Activated CD8-positive, alpha-beta memory T cell treated with anti-CD3 and anti-CD28 coated beads, Interleukin-2, amount 10 ng/mL, durations not matched to agents 7 days and 5 days (primary cell): ENCODE measurements at places on chromosomes 13 and 19.

DNA sequence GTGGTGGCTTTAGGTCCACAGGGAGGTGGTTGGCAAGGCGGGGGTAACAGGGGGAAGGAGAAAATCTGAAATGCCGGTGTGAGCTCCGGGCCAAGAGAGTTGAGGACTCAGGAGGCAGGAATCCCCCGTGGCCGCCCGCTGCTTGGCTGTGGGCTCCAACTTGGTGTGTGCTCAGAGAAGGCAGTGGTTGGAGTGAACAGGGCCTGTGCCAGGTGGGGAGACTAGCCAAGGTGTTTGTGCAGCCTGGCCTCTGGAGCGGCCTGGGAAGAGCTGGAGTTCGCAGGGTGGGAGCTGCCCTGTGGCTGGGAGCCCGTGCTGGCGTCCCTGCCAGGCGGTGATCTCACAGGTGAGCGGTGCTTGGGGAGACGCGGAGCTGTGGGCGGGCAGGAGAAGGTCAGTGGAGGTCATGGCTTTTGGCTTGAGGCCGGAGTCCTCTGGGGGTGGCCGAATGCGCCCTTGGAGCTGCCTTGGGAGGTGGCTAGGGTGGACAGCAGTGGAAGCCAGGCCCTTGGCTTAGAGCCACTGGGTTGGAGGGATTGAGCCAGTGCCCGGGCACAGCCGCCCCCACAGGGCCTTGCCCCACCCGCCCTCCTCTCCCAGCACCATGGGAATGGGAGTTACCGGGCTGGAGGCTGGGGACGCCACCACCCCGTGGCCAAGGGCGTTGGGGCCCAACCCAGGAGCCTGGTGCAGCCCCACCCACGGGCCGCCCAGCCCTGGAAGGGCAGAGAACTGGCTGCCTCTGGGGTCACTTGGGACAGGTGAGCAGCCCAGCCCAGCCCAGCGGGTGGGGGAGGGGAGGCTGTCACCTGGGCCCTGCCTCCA is 7.1 kb upstream of the CIRBP start:
- peaks cover 7% of the 10 kb centered on the region for H3K36me3 ChIP-seq
- no peaks in the 10 kb centered on the region for H3K27me3 ChIP-seq
- peak overlapping the region; percentile 96 for H3K4me3 ChIP-seq
- DNase-seq = no peak

- H3K27ac ChIP-seq = peak within 1 kb of the TSS; percentile 98
- DNase-seq = peak; percentile 98
- peaks cover 54% of the 10 kb centered on the region for H3K4me1 ChIP-seq
- peaks cover 31% of the 10 kb centered on the region for H3K36me3 ChIP-seq
- no peaks in the 10 kb centered on the region for H3K27me3 ChIP-seq
Measured at GRCh38 chr19:51372649-51373504, at the start of gene NKG7. Gene NKG7, minus strand, starts transcription at chr19:51372654. Its CDS starts 119 bp downstream, at chr19:51372535.

DNA sequence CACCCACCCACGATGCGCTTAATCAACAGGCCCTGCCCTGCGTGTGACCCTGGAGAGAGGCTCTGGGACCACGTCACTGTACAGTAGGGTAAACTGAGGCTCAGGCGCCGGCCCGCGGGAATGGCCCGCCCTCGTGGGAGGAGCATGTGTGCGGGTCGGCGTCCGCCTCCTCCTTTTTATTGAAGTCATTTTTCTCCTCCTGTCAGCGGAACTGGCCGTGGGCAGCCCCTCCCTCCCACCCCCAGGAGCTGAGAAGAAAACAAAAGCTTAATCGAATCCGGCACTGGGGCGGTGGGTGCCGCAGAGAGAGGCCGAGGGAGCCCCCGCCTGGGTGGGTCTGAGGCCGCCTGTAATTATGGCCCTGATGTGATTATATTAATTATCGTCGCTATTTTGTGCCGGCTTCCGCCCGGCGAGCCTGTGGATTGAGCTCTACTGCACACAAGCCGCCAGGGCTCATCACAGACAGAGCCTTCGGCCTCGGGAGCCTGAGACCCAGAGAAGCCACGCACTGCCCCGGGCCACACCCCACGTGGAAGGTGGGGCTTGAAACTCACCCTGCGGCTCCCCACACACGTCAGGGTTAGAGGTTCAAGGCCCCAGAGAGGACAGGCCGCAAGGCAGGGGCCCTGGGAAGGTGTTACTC is 7.0 kb downstream of the C2CD4C start:
- no peak for DNase-seq
- H3K27me3 ChIP-seq = peaks cover 3% of the 10 kb centered on the region
- H3K4me3 ChIP-seq = no peak overlapping the region
- H3K27ac ChIP-seq = no peak overlapping the region

- H3K27me3 ChIP-seq = peaks cover 29% of the 10 kb centered on the region
- H3K4me1 ChIP-seq = peaks cover 2% of the 10 kb centered on the region
- no peaks in the 10 kb centered on the region for H3K36me3 ChIP-seq
- no peak overlapping the region for H3K27ac ChIP-seq
Measured at GRCh38 chr13:45103449-45103848, 16.9 kb upstream of the GTF2F2 start.

DNA sequence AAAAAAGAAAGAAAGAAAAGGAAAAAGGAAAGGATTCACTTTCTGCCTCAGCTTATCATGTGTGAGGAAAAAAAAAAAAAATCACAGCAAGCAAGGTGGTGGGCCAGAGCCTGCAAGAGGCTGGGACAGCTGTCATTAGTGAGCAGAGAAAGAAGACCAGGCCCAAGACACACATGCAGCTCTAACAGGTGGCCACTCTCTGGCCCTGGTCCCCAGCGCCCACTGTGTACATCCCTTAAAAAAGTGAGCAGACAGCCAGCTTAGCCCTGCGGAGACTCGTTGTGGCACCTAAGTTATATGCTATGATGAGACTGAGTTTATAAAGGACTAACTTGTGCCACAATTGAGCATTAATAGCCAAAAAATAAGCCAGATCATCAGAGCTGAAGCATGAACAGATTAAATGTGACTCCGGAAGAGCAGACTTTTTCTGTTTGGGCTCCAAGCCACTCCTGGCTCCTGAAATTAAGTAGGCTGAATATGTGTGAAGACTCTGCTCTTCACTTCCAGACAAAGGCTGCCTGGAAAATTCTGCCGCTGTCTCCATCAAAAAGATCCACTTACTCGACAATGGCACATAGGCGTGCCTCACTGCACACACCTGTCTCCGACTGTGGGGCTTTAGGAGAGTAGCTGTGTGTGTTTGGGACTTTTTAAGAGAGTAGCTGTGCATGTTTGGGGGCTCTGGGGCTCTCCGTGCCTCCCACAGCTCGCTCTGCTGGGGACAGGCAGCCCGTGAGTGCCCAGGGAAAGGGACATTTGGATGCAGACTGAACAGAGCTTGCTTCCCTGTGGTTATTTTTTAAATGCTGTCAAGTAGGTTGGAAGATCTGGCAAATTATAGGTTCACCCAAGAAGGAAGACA is 55.0 kb downstream of the LATS2 start:
- H3K36me3 ChIP-seq = peaks cover 5% of the 10 kb centered on the region
- DNase-seq = no peak
- peaks cover 14% of the 10 kb centered on the region for H3K4me1 ChIP-seq
- no peak overlapping the region for H3K4me3 ChIP-seq

GRCh38 chr19:7421941-7422744 is 66.7 kb downstream of the PEX11G start:
- no peaks in the 10 kb centered on the region for H3K27me3 ChIP-seq
- no peak for DNase-seq
- H3K4me1 ChIP-seq = peaks cover 14% of the 10 kb centered on the region
- H3K36me3 ChIP-seq = peaks cover 17% of the 10 kb centered on the region
- no peak overlapping the region for H3K27ac ChIP-seq

- H3K27me3 ChIP-seq = peaks cover 24% of the 10 kb centered on the region
- no peak overlapping the region for H3K27ac ChIP-seq
- H3K4me3 ChIP-seq = no peak overlapping the region
- H3K4me1 ChIP-seq = peaks cover 8% of the 10 kb centered on the region
- DNase-seq = no peak
- no peaks in the 10 kb centered on the region for H3K36me3 ChIP-seq
Measured at GRCh38 chr19:2252055-2252796, 3.1 kb downstream of the AMH start.
